ENCODE measurements at places on chromosomes 11 and 22.
A peak's percentile ranks its signal among the peaks of the same experiment; 100 is the strongest.

GRCh38 chr22:29269230-29269604 lies 1.1 kb downstream of the EWSR1 start:
- DNase-seq = peak; percentile 12

DNA sequence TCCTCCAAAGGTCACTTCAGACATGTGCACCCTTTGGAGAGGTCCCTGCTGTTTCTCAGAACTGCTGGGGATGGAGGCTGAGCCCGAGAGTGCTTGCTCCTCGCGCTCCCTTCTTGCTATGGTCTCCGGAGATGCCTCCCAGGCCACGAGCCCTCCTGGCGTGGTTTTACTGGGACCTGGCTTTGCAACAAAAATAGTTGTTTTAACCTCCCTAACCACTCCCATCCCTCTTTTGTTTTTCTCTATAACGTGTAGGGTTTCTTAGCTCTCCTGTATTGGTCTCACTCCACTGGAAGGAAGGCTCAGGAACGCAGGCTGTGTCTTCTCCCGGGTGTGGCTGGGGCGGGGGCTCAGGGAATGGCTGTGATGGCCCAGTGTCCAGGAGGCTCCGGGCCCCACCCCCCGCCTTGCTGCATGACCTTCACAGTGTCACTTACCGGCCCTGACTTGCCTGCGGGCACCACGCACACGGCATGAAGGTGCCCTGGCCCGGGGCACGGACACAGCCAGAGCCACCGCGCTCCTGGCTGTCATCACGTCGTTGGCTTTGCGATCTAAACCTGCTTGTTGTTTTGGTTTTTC lies 5.6 kb downstream of the PTDSS2 start:
- no peak for DNase-seq

DNA sequence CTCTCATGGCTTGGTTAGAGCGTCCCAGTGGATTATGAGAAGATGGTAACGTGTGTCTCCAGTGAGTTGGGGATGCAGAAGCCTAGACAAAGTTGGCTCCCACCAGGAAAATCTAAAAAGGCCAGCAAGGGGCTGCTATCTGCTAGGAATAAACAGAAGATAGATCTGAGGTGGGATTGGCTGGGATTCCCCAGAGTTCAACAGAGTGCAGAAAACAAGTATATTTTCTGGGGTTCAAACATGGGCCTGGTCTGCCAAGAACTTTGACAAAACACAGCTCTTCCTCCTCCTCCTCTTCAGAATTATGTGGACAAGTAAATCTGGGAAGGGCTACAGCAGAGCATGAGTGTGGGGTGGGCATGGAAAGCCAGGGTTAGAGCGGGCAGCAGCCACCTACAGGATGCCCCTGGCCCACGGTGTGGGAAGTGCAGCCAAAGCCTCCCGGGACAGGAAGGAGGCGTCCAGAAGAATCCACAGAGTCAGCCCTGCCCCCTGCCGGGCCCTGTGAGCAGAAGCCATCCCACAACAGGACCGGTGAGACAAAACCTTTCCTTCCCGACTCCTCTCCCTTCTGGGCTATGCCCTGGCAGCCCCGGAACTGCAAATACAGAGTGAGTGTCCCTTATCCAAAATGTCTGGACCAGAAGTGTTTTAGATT lies 67.1 kb downstream of the CD82 start:
- no peak for DNase-seq

GRCh38 chr11:93547773-93548172 lies 4.6 kb upstream of the SMCO4 start:
- DNase-seq = no peak

DNA sequence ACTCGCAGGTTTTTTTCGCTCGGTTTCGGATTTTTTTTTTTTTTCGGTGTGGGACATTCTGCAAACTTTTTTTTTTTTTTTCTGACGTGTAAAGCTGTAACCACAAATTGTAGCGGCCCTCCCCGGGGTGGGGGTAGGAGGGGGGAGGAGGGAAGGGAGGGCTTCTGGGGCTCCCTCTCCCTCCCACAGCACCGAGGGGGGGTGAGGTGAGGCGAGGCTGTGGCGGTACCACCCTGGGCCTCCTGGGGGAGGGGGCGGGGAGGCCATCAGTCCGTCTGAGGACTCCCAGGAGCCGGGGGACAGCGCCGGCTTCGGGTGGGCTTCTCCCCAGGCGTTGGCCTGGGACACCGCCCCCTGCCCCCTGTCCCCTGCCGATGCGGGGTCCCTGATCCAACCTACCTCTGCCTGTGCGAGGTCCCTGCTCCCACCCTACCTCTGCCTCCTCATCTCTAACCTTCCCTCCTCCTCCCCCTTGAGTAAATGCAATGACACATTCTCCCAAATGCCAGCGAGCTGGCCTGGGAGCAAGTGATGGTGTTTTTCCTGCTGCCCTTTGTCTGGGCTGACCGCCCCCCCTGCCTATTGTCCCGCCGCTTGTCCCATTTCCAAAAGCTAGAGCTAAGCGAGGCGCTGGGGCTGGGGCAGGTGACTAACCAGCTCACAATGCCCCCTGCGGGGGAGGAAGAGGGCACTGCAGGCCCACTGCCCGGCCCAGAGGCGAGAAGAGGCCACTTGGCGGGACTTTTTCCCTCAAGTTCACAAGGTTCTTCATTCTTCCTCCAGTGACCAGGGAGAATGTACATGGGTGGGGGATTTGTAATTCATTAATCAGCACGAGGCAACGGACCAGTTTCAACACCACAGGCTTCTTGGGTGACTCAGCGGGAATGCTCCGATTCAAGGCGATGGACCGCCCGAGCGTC lies 511 bp upstream of the CLCF1 start:
- peak; percentile 99 for DNase-seq

GRCh38 chr11:41307296-41308080 lies 152.0 kb downstream of the LRRC4C start:
- no peak for DNase-seq

DNA sequence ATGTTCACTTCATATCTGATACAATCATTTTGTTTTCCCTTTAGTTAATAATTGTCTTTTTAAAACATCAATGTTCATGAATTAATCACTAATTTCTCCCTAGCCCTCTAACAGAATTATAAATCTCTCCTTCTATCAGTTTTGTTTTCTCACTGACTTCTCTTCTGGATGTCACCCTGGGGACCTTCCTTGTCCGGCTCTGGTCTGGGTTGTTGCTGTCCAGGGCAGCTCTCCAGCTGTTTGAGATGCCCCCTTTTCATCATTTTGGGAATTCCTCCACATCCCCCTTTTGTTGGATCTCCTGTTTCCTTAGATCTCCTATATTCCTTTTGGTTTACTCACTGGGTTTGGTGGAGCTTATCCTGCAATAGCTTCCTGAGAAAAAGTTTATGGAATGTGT lies 35.6 kb upstream of the PSMA1 start:
- DNase-seq = no peak

DNA sequence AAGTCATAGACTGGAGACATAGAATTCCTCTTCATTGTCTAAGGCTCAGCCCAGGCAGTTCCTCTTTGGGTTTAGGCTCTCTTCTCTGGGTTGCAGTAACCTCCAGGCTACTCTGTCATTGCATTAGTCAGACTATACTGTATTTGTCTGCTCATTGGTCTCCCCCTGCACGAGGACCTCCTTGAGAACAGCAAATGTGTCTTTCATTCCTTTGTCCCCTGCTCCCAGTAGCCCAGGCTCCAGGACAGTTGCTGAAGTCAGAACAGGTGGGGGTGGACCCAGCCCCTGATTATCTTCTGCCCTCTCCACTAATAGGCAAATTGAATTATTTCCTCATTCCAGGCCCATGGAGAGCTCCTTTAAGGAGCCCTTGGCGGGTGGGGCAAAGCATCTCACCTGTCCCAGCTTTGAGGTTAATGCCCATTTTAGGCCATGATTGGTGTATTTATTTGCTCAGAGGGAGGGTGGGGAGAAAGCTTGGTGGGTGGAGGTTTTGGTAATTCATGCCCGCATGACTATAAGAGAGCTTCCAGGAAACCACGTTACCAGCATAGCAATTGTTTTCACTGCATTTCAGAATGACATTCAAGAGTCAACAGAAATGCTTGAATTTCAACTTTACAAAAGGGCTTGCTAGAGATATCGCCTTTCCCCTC lies 40.9 kb downstream of the NAV2 start:
- peak; percentile 78 for DNase-seq

DNA sequence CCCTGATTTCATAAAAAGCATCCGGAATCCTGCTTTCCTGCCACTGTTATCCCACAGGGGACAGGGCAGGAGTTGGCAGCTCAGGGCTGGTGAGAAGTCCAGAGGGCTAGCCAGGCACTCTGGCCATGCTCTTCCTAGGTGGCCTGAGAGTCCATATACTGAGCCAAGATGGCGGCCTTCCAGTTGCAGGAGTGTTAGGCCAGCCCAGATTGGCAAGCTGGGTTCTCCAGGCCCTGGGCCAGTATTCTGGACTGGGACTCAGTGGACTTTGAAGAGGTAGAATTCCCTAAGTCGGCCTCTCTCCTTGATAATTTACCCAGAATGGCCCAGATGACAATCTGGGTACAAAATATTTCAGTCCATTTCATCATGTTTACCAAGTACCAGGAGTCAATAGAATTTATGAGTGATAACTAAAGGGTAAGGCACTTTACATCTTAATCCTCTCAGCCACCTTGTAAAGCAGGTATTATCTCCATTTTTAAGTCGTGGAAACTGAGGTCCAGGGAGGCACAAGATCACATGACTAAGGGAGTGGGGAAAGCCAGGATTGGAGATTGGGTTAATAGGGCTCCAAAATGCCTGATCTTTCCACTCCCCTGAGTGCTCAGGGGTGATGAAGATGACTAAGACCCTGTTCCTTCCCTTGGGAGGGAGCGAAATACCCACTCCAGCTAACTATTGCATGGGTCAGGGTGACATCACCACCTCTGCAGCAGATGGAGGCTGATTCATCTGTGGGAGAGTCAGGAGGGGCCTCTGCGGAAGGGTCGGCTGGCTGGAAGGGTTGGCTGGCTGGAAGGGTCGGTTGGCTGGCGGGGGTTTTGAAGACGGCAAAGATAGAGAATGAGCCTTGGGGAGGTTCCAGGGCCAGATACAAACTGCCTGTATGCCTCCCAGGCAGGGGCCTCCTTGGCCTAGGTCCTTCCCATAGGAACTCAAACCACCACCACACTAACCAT lies 1.2 kb upstream of the MICALL1 start:
- peak; percentile 99 for DNase-seq

DNA sequence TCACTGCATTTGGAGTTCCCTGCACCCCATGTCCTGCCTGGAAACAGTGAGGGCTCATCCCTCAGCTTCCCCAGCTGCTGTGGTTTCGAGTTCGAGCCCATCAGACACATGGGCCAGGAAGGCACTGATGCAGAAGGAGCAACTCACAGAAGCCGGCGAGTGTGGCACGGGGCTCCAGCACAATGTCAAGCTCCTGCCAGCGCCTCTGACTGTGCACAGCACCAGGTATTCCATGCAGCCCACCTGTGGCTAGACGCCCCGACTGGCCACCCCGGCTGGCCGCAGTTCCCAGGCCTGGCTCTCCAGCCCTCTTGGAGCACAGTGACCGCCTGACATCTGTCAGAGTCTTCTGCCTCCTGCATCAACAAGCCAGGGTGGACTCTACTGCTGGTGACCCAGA lies 419.4 kb downstream of the SHANK2 start:
- DNase-seq = no peak

DNA sequence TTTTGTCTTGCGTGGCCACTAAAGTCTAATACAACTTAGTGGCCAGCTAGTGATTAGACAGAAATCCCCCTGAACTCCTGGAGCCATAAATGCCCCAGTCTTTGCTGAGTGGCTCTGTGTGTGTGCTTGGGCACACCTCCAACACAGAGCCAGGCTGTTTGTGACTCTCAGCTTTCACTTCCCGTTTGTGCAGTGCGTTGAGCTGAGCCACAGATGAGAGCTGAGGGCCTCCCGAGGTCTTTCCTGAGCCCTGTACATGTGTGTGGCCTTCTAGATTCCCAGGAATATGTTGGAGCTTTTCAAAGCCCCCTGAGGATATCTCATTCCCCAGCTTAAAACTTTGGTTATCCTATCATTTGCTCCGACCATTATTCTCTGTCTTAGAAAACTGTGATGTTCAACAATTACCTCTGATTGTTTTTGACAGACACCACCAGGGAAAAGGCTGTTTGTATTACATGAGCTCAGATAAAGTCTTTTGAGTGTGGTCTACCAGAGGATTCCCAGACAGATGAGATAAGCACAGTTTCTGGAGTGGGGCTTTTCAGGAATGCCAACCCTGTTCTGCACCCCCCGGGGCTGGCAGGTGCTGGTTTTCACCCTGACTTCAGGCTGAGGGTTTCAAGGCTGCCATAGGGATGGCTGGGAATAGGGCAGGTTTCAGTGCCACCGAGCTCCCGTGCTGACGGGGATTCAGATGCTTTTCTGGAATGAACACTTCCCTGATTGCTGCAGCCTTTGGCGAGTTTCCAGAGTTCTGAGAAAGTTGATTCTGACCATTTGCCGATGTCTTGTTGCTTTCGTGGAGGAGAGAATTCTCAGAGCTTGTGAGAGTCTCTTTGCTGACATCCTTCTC lies 23.8 kb downstream of the IGHMBP2 start:
- no peak for DNase-seq

DNA sequence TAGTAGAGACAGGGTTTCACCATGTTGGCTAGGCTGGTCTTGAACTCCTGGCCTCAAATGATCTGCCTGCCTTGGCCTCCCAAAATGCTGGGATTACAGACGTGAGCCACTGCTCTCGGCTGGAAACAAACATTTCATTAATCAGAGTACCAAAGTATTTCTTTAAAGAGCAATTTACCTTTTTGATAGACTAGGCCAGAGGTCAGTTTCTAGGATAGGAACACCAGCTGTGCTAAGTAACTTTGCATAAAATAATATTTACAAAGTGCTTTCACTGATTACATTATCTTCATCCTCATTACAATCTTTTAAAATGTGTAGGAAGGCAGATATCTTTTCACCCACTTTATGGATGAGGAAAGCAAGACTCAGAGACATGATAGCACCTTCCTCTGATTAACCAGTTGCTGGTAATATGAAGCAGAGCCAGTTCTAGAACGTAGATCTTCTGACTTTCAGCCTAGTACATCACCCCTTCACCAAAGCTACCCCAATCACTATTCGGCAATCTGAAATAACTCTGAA lies 355.2 kb downstream of the SOX6 start:
- no peak for DNase-seq

GRCh38 chr11:95245038-95245437 lies 14.0 kb upstream of the SESN3 start:
- no peak for DNase-seq

DNA sequence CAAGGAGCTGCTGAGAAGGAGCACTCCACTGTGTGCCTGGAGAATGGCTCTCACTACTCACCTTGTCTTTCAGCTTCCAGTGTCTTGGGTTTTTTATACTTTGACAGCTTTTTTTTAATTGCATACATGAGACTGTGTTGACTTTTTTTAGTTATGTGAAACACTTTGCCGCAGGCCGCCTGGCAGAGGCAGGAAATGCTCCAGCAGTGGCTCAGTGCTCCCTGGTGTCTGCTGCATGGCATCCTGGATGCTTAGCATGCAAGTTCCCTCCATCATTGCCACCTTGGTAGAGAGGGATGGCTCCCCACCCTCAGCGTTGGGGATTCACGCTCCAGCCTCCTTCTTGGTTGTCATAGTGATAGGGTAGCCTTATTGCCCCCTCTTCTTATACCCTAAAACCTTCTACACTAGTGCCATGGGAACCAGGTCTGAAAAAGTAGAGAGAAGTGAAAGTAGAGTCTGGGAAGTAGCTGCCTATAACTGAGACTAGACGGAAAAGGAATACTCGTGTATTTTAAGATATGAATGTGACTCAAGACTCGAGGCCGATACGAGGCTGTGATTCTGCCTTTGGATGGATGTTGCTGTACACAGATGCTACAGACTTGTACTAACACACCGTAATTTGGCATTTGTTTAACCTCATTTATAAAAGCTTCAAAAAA lies 72.6 kb downstream of the NCAPD3 start:
- DNase-seq = no peak

All from EL (cell line).